ENCODE measurements at places on chromosomes 11 and 22.

- DNase-seq = no peak
Measured at GRCh38 chr11:93740031-93740729, 1.1 kb downstream of the TAF1D start.

DNA sequence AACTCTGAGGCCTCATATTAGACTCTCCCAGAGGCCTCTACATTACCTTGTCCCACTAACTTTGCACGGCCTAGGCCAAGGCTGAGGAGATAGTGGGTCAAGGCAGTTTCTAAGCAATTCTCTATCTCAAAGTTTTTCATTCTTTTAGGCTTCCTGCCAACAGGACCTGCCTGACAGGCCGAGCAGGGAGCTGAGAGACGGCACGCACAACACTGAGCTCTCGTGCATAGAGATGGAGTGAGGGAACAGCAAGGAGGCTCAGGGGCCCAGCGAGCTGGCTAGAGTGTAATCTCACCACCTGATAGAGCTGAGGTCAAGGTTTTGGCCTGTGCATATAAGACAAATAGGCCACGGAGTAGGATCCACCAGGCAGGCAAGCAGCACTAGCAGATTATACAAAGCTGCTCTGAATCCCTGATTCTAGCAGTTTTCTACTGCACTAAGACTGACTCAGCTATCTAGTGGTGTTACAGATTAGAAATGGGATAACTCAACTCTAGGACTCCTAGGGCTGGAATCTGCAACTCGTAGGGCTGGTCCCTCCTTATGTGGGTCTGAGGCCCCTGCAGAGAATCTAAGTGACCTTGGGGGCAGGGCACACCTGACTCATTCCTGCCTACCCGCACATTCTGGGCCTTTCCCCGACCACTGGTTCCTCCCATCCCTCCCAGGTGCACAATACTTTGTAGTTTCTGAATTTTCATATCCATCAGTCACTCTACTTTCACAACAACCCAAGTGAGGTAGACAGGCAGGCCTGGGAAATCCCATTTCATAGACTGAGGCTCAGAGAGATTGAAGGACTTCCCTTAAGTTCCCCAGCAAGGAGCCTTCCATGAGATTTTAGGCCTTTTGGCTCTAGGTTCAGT is 1.7 kb downstream of the CYB5R2 start:
- DNase-seq = no peak

DNA sequence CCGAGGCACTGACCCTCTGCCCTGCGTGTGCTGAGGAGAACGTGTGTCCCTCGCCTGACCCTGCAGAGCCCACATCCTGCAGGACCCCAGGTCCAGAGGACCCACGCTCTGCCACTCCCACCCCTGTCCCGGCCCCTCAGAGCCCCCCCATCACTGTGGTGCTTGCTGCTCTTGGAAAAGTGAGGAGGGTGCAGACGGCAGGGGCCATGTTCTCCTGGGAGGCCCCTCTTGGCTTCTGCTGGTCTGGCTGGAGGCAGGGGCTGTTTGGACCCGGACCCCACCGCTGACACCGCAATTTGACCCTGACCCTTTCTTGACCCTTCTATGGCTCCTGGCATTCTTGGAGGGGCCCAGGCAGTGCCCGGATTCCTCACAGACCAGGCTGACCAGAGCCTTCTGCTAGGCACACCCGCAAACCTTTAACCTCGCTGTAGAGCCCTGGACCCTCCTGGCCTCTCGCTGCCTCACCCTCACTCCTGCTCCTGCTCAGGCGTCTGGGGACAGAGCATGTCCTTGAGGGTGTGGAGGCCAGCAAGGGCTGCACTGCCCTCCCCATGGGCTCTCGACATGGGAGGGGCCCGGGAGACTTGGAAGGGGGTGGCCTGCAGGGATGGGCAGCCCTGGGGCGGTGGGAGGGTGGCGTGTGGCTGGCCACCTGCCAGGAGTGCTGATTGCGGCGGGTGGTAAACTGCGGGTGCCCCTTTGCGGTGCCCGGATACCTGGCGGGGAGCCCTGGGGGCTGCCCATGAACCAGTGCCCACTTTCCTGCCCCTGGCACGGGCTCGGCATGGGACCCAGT is 37.0 kb upstream of the MUC5AC start:
- DNase-seq = no peak

GRCh38 chr11:104462341-104462740 is 298.4 kb upstream of the PDGFD start:
- no peak for DNase-seq
